Umbilical cord (tissue), 2 donors: ENCODE measurements at places on chromosomes 2 and 18.

DNA sequence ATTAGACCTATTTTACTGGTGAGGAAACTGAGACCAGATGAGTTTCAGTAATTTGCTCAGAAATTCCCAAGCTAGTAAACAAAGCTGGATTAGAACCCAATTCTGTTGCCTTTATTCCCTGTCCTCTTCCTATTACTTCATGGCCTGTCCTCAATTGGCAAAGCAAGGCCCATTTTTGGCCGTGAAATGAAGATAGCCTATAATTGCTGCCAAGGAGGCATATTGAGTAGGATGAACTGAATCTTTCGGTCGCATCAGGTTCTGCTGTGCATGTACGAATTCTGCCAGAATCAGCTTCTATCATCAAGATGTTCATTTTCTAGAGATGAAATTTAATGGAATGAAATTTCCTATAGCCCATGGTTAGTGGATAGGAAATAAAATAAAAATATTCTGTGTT is 1485.2 kb upstream of the PIK3C3 start:
- no peak for DNase-seq

DNA sequence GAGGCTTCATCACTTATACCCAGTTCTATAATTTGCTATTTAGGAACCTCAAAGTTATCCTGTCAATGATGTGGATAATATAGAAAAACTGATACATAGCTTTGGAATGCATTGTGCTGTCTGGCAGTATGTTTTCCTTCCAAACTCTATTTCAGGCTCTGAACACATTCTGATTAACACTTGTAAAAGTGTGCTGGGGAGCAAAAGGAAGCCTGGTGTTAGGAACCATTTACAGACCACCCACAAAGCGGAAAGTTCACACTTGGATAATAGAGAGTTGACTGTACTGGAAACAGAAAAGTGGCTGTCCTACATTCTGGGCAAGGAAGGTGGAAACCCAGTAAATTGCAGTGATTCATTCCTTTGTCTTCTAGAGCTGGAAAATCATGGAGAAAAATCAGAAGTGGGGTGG is 114.5 kb upstream of the ZFP36L2 start:
- peak; percentile 73 for DNase-seq

DNA sequence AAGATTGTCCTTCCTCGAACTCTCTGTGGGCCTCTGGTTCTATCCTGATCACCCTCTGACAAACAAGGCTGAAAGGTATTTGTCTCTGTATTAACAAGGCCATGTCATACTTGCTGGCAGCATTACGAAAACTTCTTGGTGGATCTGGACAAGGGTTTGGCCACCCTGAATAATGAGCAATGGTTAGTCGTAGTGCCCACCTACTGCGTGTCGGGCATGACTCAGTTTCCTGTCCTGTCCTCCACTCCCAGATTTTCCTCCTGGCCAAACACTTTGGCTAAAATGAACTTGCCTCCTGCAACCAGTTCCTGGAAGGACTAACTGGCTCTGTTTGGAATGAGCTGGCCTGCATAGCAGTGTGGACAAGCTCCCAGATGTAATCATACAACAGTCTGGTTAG is 198.5 kb upstream of the SMIM21 start:
- DNase-seq = no peak

DNA sequence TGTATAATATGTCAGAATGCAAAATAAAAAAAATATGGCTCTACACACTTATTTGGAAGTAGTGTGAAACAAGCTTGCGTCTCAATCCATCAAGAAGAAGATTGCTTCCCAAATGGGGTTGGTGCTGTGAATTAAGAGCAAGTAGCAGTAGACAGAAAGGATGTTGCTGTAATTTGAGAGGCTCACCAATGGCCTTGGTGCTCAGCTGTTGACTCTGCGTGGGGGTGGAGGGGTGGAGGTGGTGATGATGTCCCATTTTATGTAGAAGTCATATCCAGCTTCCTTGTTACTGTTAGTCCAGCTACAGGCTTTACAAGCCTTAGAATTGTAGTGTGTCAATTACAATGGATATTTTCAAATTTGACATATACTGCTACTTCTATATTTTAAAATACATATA is 223.4 kb upstream of the RND3 start:
- DNase-seq = no peak

- no peak for DNase-seq
These were observed 51.0 kb upstream of the GLS start for GRCh38 chr2:190829642-190830041.

- DNase-seq = no peak
These were observed 59.0 kb downstream of the SDC1 start for GRCh38 chr2:20165677-20166509.

DNA sequence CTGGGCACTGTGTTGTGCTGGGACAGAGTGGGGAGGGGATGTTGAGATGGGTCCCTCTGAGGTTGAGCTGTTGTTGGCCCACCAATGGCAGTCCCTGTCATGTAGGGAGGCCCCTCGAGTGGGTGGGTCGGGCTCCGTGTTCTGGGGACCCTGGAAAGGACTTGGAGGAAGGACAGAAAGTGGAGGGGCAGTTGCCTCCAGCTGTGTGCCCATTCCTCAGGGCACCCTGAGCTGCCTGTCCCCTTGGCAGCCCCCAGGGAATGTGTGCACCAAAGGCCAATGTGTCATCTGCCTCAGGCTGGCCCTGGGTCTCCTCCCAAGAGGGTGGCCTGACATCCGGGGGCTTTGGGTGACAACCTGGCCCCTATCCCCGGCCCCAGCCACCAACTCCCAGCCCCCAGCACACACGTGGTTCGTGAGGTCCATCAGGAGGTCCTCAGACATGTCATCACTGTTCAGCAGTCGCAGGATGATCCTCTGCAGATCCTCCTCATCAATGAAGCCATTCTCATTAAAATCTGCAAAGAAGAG is 57.7 kb downstream of the CIB4 start:
- DNase-seq = no peak

- no peak for DNase-seq
These were observed 6.6 kb downstream of the PROC start for GRCh38 chr2:127424598-127425520.

GRCh38 chr18:8802017-8802672 is 96.8 kb downstream of the MTCL1 start:
- DNase-seq = no peak

- peak; percentile 59 for DNase-seq
These were observed 44.6 kb downstream of the FAM124B start for GRCh38 chr2:224357098-224357901.

GRCh38 chr2:49044350-49045079 is 109.8 kb downstream of the FSHR start:
- DNase-seq = peak; percentile 32

GRCh38 chr2:183164650-183165015 is 40.4 kb downstream of the NUP35 start:
- DNase-seq = no peak

DNA sequence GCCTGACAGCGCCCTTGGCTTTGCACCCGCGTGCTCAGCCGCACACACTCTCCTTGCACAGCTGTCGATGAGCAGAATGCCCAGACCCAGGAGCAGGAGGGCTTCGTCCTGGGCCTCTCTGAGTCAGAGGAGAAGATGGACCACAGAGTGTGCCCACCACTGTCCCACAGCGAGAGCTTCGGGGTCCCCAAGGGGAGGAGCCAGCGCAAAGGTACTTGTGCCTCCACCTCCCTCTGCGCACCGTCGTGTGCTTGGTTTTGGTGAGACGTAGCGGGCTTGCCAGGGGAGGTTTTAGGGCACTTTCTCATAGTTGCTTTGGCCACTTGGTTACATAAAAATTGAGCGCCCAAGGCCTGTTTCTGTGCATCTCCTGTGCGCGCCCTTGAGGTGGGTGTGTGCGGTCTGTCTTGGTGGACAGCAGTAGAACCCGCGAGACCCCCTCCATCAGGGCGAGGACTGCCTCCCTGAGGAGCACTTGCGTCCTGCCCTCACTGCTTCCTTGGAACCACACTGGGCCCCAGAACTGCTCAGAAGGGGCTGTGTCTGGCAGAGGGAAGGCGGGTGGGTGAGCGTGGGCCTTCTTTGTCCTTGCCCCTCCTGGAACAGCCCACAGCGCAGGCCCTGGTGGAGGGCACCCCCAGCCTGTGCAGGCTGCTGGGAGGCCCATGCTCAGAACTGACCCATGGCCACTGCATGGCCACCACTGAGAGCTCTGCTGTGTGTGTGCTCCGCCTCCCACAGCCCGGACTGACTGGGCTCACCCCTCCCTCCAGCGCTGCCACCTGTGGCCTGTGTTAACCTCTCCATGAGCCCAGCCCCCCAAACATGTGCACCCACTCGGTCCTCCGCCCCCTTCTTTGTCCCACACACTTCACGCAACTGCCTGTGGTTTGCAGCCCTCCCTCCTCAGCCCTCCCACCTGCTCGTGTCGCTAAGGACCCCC is 95.9 kb downstream of the DGKD start:
- DNase-seq = no peak

DNA sequence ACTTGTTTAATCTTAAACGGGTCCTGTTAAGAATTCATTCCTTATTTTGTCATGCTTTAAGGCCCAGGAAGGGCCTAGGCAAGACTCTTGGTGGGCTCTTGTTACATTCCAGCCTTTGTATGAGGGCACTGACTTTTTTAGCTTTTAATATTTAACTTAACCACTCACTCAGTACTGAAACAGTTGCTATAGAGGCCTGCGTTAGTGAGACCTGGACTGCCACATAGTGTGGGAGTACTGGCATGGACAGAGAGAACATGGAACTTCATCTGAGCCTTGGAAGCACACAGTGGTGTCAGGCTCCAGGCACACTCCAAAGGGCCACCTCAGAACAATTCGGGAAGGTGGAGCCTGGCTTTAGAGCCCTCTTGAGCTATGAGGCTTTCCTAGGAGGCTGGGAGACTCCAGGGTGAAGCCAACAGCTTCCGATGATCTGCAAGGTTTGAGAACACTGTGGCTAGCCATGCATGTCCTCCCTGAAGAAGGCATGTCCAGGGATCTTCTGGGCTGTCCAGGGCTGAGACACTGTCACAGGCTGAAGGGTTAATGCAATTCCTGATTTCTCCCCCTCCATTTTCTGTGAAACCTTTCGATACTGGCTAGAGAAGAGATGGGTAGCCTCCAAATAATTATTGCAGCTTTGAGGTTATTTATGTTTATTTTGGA is 155.4 kb upstream of the ACAA2 start:
- DNase-seq = no peak

- DNase-seq = no peak
These were observed 312.0 kb upstream of the VWC2L start for GRCh38 chr2:214098811-214099210.

DNA sequence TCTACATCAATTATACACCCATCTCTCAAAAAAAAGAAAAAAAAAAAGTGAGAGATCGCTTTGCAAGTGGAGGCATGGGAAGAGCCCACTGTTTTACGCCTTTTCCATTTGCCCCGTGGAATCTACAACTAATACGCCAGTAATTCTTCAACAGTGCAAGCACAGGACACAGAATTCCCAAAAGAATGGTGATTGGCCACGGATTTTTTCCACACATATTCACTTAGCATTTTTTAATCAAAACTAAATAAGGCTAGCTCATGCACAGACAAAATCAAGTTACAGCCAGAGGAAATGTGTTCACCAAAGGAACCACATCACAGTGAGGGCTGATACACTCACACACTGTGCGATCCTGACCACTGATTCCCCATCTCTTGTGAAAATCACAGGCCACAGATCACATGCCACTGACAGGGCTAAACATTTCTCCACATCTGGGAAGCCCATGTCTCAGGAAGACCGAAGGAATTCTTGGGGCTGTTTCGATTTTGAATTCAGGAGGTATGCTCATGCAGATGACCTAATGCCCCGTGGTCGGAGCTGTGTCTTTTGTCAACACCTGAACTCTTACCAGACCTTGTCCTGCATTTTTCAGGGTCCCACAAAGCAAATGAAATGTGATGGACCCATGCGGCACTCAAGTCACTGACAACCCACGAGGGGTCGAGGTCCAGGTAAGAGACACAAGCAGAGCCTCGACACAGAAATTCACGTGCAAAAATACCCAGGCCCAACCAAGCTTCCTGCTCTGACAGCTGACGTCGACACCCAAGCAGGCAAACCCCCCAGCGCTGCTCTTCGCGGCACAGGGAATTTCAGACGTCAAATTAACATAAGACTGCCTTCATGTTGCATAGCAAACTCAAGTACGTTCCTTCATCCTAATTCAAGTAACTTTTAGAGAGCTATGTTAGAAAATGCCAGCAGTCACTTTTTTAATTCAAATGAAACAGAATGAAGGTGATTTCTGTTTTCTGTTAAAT is 69.6 kb downstream of the ZNF516 start:
- DNase-seq = no peak

- DNase-seq = peak; percentile 54
These were observed 70.3 kb downstream of the VWC2L start for GRCh38 chr2:214481204-214481603.

DNA sequence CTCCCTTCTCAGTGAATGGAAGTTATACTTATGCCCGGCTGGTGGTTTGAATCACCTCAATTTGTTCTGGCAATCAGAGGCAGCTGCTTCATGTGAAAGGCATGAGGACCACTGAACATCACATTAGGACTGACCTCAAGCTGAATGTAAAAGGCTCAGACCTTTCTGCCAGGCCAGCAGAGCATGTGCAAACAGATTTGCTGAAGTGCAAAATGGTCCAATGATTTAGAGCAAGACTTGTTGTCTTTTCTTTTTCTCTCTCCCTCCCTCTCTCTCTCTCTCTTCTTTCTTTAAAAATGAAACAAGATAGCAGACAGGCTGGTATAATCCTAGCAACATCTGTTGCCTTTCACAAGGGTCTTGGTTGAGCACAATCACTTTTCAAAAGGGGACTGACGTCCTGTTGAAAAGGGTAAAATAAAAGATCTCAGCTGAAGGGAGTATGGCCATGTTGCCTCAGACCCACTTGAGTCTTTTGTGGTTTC is 13.3 kb upstream of the CDH7 start:
- no peak for DNase-seq

DNA sequence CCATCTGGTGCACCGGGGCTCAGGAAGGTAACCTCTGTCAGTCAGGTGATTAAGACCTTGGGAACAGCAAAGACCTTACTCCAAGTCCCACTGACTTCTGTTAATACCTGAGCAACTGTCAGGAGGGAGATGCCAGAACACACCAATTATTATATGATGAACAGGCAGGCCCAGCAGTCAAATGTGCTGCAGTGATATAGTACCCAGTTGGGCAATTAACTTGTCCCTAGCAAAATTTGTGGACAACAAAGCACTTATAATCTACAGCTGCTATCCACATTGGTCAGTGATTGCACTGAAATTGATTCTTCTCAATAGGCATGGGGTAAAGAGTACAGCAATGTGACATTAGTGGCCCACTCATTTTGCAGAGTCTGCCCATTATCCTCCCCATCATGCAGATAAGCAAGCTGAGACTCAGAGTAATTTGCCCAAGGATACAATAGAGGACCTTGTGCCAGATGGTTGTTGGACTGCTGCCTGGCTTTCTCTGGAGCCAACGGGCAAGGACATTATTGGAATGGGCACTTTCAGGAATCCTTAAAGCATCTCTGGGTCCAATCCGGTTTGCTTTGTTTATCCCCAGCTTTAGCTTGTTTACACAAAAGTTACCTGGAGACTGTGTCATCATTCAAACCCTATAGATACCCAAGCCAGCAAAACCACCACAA is 147.6 kb downstream of the CCBE1 start:
- DNase-seq = no peak
